ENCODE measurements at places on chromosomes 7 and 10.

- no peak for DNase-seq
These were observed 9.8 kb downstream of the ZNF775 start for GRCh38 chr7:150388709-150389531.

- no peak for DNase-seq
These were observed 270.5 kb upstream of the NFE2L3 start for GRCh38 chr7:25881317-25882037.

- DNase-seq: no peak
These were observed 143.3 kb downstream of the PKD1L1 start for GRCh38 chr7:47804767-47805545.

GRCh38 chr7:67451306-67451705 lies 454.7 kb downstream of the TYW1 start:
- DNase-seq: no peak

DNA sequence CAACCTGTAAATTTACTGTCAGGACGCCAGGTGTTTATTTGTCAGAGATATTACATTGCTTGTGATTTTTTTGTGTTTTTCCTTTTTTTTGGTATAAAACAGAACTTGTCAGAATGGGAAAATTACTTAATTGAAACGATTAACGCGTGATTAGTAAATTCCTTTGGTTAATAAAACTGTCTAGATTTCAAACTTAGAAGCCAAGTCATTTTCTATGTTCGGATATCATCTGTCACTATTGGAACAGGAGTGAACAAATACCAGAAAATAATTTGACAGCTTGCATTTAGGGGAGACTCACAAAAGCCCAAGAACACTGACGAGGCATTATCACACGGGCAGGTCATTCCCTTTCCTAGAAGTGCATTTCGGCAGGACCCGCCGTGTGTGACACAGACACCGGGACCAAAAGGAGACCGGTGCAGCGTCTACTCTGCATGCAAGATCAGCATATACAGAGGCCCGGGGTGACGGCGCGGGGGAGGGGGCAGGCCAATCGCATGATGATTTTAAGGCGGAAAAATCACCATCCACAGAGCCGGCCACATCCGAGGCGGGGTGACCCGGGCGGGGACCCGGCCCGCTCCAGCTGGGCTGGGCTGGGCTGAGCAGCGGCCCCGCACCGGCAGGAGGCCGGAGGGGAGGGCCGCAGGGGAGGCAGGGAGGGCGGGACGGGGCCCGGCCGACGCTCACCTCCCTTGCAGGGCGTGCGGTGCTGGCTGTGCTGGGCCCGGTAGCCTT lies 841 bp downstream of the GLUD1 start:
- DNase-seq: peak; percentile 78

DNA sequence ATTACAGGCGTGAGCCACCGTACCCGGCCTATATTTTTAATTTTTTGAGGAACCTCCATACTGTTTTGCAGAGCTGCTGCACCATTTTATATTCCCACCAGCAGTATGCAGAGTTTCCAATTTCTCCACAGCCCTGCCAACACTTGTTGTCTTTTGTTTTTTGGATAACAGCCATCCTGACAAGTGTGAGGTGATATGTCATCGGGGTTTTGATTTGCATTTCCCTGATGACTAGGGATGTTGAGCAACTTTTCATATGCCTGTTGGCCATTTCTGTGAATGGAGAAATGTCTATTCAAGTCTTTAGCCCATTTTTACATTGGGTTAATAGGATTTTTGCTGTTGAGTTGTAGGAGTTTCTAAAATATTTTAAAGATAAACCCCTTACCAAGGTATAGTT lies 22.2 kb downstream of the ENTPD7 start:
- DNase-seq: no peak

DNA sequence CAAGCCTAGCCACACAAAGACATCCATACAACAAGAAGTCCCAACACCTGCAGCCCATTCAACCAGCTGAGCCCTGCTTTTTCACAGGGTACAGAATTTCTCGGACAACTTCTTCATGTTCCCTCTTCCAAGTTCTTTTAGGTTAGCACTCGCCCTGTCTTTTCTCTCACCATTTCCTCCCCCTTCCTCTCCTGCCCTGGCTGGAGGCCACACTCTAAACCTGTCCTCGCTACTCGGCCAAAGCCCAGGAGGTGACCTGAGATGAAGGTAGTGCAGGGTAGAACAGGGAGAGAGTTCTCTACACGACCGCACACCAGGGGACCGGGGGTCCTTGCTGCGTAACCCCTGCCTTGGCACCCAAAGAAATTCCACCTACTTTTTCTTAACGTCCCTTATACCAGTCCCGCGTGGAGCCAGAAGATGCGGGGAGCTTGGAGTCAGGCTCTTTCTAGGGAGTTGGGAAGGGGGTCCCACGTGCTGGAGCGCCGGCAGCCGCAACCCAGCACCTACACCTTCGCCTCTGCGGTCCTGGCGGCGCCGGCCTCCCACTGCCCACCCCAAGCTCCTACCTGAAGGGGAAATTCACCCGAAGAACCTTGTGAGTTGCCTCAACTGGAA lies 16.0 kb upstream of the DLX6 start:
- DNase-seq: no peak
